ENCODE measurements at places on chromosomes 16 and 17.

- DNase-seq, result no peak
These were observed at the start of gene KCNJ12 for GRCh38 chr17:21376081-21376758. TSS of gene KCNJ12 (plus strand) at chr17:21376357. CDS start at chr17:21415343, 38,986 bp downstream.

- no peak for DNase-seq
These were observed 17.5 kb downstream of the EPN2 start for GRCh38 chr17:19254651-19255050.

- DNase-seq, result no peak
These were observed 2.3 kb upstream of the TPPP3 start for GRCh38 chr16:67395458-67396158.

DNA sequence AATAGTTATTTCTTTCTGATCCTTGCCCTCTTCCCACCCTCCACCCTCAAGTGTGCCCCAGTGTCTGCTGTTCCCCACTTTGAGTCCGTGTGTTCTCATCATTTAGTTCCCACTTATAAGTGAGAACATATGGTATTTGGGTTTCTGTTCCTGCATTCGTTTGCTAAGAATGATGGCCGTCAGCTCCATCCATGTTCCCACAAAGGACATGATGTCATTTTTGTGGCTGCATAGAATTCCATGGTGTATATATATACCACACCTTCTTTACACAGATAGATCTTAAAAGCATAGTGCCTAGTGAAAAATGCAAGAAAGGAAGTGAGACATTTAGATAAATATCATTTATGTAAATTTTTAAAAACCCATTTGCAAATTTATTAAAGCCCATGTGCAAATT is 33.1 kb downstream of the HS3ST2 start:
- no peak for DNase-seq

- no peak for DNase-seq
These were observed 241.7 kb downstream of the SEC14L1 start for GRCh38 chr17:77382356-77382911.

- DNase-seq, result no peak
These were observed 123.9 kb downstream of the SDK2 start for GRCh38 chr17:73520369-73520761.
